ENCODE measurements at places on chromosomes 4 and X.

DNA sequence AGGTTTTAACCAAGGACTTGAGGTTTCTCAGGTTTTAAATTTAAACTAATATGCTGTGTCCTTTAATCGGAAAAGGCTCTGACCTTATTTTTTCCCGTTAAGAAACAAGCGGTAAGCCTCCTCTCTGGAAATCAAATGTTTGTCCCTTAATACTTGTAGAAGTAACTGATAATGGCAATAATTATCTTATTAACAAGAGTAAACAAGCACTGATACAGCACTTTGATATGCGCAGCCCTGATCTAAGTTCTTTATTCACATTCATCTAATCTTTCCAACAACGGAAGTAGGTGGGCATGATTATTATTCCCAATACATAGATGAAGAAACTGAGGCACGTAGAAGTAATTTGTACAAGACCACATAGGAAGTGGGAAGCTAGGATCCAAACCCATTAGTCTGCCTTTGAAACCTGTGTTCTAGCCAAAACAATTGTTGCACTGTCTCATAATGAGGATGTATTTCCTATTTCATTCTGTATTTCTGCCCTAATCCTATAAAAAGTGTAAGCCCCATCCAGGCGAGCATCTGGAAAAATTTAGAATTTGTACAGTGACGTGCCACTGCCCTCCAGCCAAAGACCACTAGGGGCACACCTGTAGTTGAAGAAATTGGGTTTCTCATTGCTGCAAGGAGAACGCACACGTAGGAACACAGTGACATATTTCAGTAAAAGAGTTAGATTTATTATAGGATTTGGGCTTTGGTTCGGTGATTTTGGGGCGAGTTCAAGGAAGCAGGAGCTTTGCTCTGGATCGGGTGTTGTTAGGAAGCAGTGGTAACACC, 606 bp downstream of the CXorf58 start:
- DNase-seq = no peak

DNA sequence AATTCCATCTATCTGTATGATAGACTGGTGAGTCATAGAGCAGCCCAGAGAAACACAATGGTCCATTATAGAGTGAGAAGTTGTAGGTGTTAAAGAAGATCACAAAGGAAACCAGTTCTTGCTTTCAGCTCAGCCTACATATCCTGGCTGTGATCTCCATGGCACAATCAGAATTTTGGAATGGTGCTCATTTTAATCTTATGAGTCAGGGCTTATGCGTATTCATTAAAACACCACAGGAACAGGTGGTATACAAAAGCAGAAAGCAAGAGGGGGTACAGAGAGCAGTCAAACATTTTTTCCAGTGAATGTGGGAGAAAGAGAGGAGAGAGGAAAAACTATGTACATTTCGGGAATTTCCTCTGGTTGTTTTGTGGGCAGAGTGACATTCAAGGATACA, 126.9 kb downstream of the MFAP3L start:
- no peak for DNase-seq

DNA sequence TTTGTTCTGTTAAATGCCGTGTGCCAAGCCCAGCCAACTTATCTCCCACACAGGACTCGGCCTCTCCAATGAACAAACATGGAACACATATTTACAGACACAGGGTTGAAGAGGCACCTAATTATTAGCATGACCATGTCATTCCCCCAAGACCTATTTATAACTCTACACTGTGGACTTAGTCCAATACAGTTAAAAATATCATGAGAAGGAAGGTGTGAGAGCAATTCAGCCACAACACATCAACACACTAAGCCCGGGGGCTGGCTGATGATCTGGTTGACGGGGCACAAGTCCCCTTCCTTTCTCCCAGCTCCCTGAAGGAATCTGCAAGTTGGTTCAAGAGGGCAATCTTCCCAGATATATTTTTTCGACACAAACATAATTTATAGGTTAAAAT, 28.1 kb downstream of the MANBA start:
- DNase-seq = no peak

GRCh38 chr4:174559894-174560293, 37.6 kb upstream of the HPGD start:
- DNase-seq = peak; percentile 62

DNA sequence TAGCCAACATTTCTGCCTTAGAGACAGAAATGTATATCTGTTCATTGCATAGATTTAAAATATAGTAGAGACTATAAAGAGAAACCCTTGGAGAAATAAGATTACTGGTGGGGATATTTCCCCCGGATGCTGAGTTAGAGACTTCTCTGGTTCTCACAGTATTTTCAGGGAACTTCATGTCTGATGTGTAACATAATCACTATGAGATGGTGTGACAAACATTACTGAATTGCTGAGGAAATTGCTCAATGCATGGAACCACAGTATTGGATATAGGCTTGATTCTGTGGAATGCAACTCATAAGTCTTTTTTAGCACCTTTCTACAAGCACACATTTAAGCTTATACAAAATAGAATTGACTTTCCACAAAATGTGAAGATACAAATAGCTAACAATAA, 152.7 kb downstream of the SOWAHB start:
- no peak for DNase-seq

- no peak for DNase-seq
Observed at GRCh38 chr4:18390655-18391353, 369.2 kb upstream of the LCORL start.

- DNase-seq = no peak
Observed at GRCh38 chr4:34974313-34974680, 1270.0 kb downstream of the ARAP2 start.

Measured in T47D (cell line).